ENCODE measurements at places on chromosomes 4 and X.

DNA sequence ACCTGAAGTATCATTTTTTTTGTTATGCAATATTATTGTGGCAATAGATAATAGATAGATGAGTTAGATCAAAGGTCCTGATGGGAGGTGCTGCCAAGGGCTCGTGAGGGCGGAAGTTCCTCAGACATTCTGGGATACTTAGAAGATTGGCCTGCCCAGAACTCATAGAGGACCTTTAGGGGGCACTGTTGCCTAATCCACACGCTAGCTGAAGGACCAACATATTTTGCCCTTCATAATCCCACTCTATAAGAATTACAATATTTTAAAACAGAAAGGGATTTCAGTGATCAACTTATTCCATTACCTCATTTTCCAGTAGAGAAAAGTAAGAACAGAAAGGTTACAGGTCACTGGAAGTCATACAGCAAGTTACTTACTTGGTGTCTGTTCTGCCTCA lies 22.9 kb upstream of the COX7B2 start:
- no peak for DNase-seq

- DNase-seq: no peak
Measured at GRCh38 chr4:153929675-153930074, 140.8 kb upstream of the SFRP2 start.

GRCh38 chr4:166972071-166972470 lies 262.2 kb downstream of the SPOCK3 start:
- DNase-seq: no peak

DNA sequence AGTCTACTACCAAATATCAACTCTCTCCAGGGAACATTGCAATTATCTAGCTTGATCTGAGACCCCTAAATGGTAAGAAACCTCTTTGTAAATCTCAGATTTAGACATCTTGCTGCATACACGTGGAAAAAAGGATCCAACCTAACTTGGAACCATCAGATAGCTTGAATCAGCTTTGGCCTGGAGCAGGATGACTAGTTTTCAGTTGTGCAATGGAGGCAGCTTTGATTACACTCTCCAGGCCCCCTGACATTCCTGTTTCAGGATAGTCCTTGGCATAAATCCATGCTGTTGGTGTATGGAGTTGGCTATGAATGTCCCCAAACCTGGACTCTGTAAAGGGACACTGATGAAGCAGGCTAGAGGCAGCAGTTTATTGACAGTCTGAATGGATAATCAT lies 1061.9 kb upstream of the TENM3 start:
- no peak for DNase-seq

DNA sequence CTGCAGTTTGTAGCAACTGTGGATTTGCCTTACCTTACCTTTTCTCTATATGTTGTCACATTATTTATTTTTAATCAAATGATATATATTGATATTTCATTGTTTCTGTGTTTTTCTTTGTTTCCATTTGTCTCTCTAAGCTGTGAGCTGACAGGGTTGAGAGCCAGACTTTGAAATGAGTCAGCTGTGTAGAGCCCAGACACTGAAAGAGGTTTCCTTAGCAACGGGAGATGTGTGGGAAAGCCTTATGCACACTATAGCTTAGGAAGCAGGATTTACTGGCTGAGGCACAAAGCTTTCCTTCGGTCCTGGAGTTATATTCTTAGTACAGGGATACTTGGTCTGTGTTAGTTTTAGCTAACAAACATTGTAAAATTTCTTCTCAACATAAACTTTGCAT lies 192.2 kb downstream of the FGF13 start:
- DNase-seq: no peak
